Stimulated activated CD4-positive, alpha-beta T cell treated with anti-CD3 and anti-CD28 coated beads, Interleukin-15, amount 100 ng/mL, for 24 hours (primary cell): ENCODE measurements at places on chromosomes 12 and 14.
A peak's percentile ranks its signal among the peaks of the same experiment; 100 is the strongest.

- DNase-seq, result no peak
These were observed 232.0 kb downstream of the ERC1 start for GRCh38 chr12:1222858-1223639.

GRCh38 chr12:11162502-11162901 is 8.5 kb upstream of the SMIM10L1 start:
- DNase-seq, result no peak

DNA sequence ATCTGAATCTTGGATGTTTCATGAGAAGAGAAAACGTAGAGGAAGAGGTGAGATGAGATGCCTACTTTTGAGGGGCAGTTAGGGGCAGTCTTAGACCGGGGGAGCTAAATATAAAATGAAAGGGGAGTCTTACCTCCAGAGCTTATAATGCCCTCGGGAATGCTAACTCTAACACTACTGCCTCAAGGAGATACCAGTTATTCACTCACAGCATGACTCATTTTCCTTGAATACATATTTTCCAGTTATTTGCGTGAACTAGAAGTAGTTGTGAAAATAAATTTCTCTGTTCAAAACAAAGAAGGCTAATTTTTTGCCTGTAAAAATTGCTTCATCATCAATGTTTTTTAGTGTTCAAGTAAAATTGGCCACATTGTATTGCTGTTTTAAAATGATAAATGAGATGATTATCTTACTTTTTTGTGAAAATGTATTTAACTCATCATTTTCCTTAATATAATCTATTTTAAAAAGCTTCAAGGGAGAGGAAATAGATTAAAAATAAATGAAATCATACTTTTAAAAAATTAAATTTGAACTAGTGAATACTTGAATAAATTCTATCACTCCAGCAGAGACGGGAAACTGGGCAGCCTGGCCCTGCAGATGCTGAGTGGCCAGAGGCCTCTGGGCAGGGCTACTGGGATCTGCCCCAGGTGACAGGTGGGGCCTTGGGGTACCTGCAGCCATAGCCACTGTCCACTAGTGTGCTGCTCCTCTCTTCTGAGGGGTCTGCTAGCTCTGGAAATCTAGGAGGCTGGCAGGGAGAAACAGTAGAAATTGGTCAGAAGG is 339.3 kb downstream of the EGLN3 start:
- DNase-seq, result no peak

DNA sequence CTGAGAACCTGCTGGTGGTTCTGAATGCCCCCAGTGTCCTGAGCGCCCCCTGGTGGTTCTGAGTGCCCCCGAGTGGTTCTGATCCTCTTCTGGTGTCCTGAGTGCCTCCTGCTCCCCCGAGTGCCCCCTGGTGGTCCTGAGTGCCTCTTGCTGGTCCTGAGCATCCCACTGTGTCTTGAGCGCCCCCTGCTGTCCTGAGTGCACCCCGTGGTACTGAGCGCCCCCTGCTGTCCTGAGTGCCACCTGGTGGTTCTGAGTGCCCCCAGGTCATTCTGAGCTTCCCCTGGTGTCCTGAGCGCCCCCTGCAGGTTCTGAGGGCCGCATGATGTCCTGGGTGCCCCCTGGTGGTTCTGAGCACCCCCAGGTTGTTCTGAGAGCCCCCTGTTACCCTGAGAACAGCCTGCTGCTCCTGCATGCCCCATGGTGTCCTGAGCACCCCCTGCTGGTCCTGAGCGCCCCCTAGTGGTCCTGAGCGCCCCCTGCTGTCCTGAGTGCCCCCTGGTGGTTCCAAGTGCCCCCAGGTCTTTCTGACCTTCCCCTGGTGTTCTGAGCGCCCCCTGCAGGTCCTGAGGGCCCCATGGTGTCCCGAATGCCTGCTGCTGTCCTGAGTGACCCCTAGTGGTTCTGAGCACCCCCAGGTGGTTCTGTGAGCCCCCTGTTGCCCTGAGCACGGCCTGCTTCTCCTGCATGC is 1165.4 kb downstream of the TMEM121 start:
- peak; percentile 88 for DNase-seq

DNA sequence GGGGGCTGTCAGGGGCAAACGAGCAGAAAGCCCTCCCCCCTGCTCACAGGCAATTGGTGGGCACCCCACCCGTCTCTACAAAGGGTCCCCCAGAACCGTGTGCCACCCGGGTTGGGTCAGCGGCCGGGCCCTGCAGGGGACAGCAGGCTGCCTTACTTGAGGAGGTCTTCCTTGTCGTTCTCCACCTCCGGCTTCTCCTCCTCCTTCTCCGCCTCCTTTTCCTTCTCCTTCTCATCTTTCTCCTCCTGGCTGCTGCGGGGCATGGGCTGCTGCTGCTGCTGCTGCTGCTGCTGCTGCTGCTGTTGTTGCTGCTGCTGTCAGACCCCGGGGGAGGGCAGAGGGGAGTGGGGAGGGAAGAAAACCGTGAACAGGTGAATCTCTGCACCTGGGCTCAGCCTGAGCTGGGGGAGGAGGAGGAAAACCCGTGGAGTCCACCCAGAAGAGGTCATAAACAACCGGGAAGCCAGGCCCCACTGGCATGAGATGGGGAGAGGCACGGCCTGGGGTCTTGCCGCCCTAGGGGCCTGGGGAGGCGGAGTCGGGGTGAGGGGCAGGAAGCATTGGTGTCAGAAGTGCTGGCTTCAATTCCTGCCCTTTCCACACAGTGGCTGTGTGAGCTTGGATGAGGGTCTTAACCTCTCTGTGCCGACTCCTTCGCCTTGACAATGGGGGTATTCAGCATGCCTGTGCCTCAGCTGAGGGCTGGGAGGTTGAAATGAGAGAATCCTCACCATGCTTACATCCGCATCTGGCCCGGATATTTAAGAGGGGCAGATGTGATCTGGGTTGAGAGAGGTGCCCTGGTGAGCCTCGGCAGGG is 107.6 kb downstream of the RFLNA start:
- no peak for DNase-seq

DNA sequence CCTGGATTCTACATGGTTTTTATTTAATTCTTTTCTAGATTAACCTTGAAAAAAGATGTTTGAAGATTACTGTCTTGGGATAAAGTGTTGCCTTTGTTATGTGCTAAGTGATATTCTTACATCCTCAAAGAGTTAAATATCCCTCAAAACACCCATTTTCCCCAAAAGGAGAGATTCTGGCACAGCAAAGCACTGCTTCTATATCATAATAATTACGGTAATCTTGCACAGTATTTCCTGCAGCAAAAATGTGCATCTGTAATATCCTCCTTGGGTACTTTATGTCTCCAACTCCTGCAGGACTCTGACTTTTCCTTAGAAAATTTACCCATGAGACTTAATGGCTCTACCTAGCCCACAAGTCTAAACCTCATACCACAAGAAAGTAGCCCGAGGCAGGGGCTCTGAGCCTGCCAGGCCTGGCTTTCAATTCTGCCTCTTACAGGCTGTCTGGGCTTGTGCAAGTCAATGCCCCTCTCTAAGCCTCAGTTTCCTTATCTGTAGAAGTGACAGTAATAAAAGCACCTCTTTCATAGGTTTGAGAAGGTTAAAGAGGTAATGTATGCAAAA is 45.8 kb downstream of the SVOP start:
- no peak for DNase-seq

DNA sequence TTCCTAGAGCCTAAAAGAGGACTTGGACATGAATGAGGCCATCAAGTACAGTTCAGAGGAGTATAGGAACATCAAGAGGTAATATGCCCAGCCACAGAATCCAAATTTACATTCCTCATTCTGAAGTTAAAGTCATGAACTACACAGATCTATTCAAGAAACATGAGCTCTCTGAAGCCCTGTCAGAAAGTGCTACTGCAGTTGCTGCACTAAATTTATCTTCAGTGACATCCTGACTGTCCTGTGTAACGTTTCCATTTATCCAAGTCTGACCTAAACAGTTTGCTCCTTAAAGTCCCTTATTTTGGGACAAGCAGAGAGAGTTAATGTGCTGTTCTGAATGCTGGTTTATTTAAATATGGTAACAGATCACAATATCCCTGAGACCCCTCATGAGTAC is 28.2 kb downstream of the NEK9 start:
- no peak for DNase-seq

GRCh38 chr12:82893896-82894295 is 207.2 kb downstream of the TMTC2 start:
- no peak for DNase-seq

DNA sequence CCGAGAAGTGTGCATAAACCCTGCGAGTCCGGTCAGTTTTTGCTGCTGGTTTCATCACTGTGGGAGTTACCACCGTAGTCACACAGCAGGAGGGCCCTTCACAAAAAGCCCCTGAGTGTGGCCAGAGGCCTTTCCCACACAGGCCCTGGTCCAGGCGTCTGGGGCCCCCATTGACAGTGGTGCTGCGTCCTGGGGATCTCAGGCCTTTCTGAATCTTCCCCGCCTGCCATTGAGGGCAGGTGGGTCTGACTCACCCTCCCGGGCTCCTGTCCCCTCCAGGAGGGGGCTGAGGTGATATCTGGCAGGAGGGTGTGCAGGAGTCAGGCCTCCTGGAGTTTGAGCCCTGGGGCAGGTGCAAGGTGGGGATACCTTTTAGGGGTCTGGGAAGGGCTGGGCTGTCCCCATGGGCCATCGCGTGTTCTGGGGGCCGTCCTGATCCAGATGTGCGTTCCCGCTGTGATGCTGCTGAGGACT is 358.5 kb downstream of the TMEM121 start:
- no peak for DNase-seq

GRCh38 chr12:9796346-9796745 is 30.9 kb upstream of the KLRF1 start:
- DNase-seq, result no peak

DNA sequence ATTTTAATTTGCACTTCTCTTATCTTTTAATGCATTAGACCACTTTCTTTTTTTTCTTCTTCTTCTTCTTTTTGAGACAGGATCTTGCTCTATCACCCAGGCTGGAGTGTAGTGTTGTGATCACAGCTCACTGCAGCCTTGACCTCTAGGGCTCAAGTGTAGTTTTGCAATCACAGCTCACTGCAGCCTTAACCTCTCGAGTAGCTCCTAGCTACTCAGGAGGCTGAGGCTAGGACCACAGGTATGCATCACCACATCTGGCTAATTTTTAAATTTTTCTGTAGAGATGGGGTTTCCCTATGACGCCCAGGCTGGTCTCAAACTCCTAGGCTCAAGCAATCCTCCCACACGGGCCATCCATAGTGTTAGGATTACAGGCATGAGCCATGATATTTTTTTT is 12.7 kb downstream of the TMED8 start:
- no peak for DNase-seq

- no peak for DNase-seq
These were observed 119.9 kb downstream of the PHETA1 start for GRCh38 chr12:111249018-111249370.

GRCh38 chr12:63308671-63309070 is 157.7 kb upstream of the AVPR1A start:
- DNase-seq, result no peak

DNA sequence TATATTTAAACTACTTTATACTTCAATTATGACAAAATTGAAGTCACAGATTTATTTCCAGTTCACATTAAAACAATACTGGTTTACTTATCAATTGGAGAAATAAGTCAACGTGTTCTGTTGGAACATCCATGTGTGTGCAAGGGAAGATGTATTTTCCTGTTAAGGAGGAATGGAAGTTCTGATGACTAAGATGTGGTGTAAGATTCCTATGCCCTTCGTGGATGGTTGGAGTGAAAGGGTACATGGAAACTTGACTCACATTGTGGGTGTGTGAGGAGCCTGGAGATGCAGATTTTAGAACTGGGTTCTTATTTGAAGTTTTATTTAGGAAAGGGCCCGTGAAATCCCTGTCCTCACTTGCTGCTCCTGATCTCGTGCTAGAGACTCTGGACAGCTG is 95.3 kb downstream of the CATSPERB start:
- DNase-seq, result no peak

DNA sequence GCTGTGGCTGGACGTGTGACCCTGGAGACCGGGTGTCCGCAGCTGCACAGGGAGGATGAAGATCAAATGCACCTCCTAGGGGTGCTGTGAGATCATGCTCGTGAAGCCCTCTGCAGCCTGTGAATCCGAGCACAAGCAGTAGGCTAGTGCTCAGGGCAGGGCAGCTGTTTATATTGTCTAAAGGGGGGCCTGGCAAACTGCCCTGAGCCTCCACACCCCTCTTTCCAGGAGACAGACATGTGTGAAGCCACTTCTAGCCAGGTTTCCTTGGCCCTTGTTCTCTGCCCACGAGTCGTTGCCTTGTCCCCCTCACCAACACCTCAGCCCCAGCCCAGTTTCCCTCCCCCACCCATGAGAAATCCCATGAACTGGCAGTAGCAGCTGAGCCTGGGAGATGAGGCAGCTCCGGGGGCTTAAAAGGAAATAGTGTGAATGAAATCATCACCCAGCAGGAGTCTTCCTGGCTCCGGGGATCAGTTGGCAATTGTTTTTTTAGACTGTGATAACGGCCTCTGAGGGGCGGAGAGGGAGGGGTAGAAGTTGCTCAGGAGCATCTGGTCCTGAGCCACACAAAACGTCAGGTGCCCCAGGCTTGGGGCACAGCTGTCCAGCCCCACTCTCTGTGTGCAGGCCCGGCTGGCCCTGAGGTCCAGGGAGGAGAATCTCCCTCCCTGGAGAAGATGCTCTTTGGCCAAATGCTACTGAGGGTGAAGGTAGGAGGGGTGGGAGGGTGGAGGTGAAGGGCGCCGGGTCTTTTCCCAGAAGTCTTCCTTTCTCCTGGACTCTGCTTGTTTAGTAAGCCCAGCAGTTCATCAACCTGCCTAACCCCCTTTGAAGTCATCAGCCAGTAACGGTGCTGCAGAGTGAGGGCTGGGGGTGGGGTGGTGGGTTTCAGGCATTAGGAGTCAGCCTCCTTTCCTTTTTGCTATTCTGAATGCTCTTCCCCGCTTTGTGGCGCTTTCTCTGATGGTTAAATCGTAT is 4.0 kb downstream of the FGF6 start:
- no peak for DNase-seq

DNA sequence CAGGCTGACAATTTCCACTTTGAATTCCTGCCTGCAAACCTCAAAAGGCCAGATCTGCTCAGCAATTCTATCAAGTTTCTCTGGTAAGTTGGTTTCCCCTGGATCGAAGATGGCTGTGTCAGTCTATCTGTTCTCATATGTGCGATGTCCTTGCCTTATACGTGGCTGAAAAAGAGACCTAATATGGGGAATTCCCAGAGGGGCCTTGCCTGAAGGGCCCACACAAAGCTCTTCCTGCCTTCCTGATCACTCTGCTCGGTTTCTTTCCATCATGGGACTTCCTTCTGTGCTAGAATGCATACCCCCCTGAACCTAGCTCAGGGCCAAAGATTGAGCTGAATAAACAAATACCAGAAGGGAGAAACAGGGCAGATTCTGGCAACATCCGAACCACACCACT is 13.2 kb downstream of the TCL1B start:
- no peak for DNase-seq

GRCh38 chr12:38204831-38205230 is 111.7 kb upstream of the ALG10B start:
- no peak for DNase-seq
